ENCODE measurements at places on chromosomes 13 and 19.

- DNase-seq, result no peak
These were observed 83.9 kb upstream of the OLFM4 start for GRCh38 chr13:52944697-52945096.

DNA sequence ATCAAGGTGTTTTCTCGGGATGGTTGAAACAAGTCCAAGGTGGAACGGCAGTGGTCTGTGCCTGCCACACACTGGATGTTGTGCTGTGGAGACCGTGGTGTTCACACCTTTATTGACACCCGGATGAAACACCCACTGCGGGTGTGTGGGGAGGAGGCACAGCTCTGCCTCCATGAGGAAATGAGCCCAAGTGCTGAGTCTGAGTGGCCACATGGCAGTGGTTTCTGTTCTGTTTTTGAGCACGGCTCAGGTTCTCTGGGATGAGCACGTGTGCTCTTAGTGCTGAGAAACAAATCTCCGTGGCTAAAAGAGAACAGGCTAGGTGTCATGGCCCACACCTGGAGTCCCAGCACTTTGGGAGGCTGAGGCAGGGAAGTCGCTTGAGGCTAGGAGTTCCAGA, 29.5 kb downstream of the UPF1 start:
- DNase-seq, result no peak

DNA sequence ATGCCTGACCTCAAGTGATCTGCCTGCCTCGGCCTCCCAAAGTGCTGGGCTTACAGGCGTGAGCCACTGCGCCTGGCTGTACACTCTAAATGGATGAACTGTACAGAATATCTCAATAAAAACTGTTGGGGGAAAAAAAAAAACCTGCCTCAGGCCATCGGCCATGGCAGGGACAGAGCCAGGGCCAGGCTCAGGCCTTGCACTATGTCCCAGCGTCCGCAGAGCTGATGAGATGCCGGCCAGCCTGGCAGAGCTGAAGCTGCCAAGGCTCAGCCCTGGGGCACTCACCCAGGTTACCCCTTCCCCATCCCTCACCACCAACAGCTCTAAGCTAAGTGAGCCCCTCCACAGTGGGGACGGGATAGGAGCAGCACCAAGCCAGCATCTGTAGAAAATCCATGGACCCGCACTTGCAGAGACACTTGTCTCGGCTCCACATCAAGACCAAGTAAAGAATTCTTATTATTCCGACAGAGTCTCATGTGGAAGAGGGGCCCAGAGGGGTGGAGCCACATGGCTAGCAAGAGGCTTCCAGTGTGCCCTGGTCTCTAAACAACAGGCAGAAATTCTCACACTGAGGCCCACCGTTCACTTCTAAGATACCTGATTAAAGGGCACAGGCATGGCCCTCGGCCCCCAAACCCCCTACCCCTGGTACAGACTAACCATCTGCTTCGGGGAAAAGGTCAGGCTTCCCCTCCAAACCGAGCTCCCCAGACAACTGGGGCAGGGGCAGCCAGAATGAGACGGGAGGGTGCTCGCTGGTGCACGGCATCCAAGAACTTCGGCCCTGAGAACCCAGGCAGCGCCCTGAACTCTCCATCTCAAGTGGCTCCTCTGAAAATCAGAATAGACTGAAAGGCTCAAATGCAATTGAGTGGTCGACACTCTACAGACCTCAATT, 5.8 kb downstream of the PPP6R1 start:
- no peak for DNase-seq

- DNase-seq, result no peak
These were observed 618.7 kb upstream of the SGCG start for GRCh38 chr13:22562116-22562515.

DNA sequence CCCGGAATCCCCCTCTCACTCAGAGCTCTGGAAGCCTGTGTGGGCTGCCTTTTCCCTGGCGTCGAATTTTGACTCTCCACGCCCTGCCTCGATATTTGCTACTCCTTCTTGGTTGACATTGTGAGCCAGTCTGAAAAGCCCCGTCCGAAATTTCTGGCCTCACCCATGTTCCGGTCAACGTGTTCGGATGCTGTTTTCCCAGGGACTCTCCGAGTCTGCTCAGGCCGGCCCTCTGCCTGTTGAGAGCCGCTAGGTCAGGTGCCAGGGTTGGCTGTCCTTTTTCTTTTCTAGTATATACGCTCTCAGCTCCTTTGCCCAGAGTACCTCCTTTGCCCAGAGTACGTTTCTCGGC, 6.8 kb upstream of the DGKH start:
- no peak for DNase-seq

GRCh38 chr13:47661076-47661475, 340.0 kb downstream of the SUCLA2 start:
- no peak for DNase-seq
